ENCODE measurements at places on chromosomes 11 and 22.

DNA sequence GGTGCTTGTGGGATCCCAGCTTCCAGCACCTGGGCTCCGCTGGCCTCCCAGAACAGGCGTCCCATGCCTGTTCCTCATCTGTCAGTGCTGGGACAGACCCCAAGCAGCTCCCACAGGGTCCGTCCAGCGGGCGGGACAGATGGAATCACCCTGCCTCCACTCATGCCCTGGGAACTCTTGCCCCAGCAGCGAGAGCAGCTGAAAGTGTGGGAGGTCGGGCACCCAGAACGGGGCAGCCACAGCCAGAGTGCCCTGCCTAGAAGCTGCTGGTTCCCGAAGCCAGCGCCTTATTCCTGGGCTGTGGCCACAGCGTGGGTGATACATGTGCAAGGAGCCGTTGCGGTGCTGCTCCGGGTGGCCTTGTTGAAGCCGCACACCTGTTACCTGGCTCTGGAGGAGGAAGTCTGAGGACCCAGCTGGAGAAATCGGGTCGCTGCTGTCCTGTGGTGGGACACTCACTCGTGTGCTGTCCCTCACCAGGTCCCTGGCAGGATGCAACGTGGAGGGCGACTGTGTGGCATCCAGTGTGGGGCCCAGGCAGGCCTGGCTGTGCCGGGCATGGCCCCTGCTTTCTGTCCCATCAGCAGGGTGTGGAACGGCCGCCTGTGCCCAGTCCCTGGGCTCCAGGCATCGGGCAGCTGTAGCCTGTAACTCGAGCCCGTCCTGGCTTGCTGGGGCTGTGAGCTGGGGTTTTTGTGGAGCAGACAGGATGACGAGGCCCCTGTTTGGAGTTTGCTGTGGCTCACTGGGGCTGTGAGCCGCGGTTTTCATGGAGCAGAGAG is 16.2 kb downstream of the GRAMD4 start:
- no peak for DNase-seq

DNA sequence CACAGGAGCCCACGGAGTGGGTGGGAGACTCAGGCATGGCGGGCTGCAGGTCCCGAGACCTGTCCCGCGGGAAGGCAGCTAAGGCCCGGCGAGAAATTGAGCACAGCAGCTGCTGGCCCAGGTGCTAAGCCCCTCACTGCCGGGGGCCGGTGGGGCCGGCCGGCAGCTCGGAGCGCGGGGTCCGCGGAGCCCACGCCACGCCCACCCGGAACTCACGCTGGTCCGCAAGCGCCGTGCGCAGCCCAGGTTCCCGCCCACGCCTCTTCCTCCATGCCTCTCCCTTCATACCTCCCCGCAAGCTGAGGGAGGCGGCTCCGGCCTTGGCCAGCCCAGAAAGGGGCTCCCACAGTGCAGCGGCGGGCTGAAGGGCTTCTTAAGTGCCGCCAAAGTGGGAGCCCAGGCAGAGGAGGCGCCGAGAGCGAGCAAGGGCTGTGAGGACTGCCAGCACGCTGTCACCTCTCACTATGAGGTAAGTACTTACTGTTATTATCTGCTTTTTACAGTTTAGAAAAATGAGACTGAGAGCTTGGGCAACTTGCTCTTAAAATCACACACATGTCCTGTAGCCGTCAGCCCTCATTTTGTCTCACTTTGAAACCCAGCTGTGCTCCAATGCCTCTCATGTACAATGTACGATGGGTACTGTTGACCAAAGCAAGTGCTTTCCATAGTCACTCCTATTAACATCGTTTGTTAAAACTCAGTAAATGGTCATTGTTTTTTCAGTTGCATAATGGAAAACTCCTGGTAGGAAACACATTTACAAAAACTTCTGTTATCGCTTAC is 12.2 kb upstream of the OR10D3 start:
- DNase-seq, result no peak

DNA sequence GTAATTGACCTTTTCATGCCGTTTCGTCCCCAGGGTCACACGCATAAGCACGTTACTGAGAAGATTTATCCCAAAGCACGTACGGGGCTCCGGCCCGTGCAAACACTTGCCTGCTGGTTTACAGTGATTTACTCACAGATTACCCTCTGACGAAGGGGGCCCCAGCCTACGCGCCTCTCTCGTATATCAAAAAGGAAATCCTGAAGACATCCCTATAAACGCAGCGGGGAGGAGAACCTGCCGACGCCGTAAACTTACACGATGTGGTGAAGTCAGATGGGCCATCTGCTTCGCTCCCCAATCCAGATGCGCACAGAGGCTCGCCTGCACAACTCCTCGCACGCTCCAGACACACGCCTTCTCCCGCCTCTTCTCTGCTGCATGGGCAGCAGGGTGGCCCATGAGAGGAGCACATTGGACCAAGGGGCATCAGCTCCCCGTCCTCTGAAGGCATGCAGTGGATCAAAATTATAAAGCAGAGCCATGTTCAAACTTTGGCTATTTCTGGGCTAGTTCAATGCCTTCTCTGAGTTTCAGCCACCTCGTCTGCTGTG is 123.6 kb downstream of the MN1 start:
- DNase-seq, result no peak

DNA sequence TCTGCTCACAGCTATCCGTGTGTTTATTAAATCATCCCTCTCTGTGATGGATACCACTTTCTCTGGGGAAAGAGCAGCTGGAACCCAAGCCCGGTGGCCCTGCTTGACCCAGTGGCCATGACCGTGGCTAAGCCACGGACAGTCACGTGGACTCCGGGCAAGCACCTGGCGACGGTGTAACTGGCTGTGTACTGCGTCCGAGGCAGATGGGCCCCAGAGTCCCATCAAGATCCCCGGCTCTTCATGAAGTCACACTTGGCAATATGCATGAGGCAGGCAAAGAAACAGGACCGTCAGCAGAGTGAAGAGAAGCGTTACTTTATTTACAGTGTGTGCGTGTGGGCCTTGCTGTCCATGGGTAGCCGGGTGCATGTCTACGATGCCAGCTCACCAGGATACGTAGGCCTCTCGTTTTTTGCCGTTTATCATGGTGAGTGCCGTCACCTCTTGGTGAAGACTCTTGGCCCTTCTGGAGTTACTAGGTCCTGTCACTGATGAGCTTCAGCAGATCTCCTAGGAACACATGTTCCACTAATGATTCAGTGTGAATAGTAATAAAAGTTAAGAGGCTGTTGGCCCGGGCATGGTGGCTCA is 366.3 kb downstream of the TBC1D22A start:
- no peak for DNase-seq

GRCh38 chr22:38944653-38945052 is 12.8 kb upstream of the APOBEC3A start:
- no peak for DNase-seq

DNA sequence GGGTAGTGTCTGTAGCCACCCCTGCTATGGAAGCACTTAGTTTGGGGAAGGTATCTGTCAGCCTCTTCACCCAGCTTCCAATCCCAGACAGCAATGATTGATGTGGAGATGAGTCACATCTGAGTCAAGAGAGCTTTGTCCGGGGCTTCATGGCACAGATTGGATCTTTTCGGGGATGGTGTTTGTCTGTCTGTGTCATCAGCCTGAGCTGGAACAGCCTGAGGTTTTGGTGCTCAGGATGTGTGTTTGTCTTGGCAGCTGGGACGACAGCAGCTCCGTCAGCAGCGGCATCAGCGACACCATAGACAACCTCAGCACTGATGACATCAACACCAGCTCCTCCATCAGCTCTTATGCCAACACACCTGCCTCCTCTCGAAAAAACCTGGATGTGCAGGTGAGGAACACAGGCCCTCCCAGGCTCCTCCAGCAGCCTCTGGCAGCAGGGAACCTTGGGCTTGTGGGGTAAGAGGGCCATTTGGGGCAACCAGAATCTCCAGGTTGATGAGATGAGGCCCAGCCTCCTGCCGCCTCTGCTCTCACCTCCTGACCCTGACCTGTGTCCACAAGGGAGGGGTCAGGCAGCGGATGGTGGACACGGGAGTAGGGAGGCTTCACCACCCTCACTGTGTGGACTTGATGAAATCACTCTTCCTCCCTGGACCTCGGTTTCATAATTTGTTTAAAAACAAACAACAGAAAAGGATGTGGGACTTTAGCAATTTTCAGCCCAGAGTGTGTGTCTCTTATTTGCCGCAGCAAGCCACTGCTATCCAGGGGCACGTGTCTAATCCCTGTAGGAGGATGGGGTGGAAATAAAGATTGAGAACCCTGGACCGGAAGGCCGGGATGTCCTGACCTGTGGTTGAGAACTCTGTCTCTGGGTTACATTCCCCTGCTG is 124.3 kb downstream of the DBX1 start:
- DNase-seq, result no peak

DNA sequence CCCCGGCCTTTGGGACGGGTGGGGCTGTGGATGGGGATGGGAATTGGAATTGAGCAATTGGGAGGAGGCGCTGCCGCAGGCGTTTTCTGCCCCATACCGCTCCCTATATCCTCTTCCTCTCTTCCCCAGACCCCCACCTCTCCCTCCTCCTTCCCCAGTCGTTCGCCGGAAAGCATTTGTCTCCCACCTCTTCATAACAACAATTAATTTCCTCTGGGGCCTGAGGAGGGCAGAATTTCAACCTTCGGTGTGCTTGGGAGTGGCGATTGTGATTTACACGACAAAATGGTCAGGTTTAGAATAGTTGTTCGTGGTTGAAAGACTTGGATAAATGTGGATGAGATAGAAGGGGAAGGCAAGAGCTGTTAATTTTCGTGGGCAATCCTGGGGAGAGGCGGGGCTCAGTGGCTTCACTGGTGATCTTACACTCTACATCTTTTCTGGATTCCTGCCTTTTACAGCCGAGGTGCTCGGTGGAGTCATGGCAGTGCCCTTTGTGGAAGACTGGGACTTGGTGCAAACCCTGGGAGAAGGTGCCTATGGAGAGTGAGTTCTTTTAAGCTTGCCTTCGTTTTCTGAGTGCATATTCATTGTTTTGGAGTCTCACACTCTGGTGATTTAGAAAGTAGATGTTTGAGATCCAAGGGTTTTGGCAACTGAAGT is 1.5 kb downstream of the CHEK1 start:
- DNase-seq, result peak; percentile 46

GRCh38 chr22:25080855-25081254 is 118.8 kb upstream of the CRYBB3 start:
- no peak for DNase-seq

GRCh38 chr22:38935023-38935422 is 22.4 kb upstream of the APOBEC3A start:
- DNase-seq, result no peak

DNA sequence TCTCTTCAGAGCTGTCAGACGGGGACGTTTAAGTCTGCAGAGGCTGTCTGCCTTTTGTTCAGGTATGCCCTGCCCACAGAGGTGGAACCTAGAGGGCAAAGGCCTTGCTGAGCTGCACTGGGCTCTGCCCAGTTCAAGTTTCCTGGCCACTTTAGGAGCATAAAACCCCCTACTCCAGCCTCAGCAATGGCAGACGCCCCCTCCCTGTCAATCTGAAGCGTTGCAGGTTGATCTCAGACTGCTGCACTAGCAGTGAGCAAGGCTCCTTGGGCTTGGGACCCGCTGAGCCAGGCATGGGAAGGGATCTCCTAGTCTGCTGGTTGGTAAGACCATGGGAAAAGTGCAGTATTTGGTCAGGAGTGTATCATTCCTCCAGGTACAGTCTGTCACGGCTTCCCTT is 66.6 kb upstream of the TP53I11 start:
- no peak for DNase-seq

- no peak for DNase-seq
Measured at GRCh38 chr11:107732689-107733051, 20.8 kb upstream of the SLN start.

- DNase-seq, result no peak
Measured at GRCh38 chr11:808427-809286, 1.1 kb upstream of the RPLP2 start.

- no peak for DNase-seq
Measured at GRCh38 chr11:102116453-102117205, 6.4 kb downstream of the YAP1 start.

DNA sequence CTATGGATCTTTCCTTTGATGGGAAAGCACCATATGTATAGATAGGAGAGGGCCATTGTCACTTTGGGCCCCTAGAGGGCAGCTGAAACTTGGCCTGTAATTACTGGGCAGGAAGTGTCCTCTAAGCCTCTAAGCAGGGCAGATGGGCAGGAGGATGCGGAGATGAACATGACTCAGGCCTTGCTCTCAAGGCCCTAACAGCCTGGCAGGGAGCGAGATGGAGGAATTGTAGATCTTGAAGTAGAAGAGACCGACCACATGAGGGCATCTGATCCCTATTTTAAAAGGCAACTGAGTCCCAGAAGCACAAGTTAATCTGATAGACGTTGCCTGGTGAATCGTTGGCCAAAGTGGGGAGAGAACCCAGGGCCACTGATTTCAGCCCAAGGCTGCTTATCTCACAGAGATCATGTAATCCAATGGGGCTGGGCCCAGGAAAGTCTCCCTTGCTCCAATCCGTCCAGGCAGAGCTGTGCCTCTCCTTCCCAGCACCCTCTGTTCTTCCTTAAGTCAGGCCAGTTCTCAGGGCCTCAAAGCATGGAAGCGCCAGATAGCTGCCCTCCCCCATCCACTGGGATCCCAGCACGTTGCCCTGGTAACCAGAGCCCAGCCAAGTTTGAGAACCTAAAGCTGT is 2.5 kb upstream of the SEPTIN3 start:
- peak; percentile 63 for DNase-seq

DNA sequence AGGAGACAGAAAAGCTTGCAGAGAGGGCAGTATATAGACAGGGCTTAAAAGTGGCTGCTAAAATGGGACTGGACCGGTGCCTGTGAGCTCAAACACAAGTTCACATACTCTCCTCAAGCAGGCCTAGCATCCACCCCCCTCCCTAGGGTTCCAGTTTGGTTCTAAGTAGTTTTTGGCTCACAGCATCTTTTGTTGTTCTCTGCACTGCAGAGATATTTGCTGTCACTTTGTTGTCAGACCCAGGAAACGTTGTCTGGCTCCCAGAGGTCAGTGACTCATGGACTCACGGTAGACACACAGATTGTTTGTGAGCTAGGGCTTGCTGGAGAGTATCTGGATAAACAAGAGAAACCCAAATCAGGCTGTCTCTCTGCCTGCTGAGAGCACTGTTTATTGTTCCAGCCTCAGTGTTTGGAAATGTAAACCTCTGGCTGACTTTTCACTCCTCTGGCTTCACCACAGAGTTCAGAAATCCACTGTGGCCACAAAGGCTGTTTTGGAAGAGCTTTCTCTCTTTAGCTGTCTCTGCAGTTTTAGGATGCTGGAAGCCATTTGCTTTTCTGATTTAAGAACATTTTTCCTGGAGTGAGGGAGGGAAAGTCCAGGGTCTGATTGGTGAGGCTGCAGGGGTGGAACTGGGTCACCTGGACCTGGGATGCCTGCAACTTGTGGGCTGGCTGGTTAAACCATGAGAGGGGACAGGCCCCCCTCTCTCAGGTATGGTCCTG is 303.7 kb upstream of the PLET1 start:
- no peak for DNase-seq

All from stimulated activated naive CD8-positive, alpha-beta T cell treated with anti-CD3 and anti-CD28 coated beads, Interleukin-15, amount 100 ng/mL, for 72 hours (primary cell).